ENCODE measurements at places on chromosomes 12 and 14.

GRCh38 chr12:69685810-69686209 is 13.3 kb downstream of the BEST3 start:
- H3K4me3 ChIP-seq: no peak overlapping the region
- DNase-seq: no peak
- H3K4me1 ChIP-seq: peaks cover 9% of the 10 kb centered on the region
- H3K27ac ChIP-seq: no peak overlapping the region
- no peaks in the 10 kb centered on the region for H3K27me3 ChIP-seq

GRCh38 chr12:13882176-13882575 is 99.2 kb downstream of the GRIN2B start:
- H3K36me3 ChIP-seq: no peaks in the 10 kb centered on the region
- no peaks in the 10 kb centered on the region for H3K27me3 ChIP-seq
- no peaks in the 10 kb centered on the region for H3K4me1 ChIP-seq
- no peak overlapping the region for H3K4me3 ChIP-seq

DNA sequence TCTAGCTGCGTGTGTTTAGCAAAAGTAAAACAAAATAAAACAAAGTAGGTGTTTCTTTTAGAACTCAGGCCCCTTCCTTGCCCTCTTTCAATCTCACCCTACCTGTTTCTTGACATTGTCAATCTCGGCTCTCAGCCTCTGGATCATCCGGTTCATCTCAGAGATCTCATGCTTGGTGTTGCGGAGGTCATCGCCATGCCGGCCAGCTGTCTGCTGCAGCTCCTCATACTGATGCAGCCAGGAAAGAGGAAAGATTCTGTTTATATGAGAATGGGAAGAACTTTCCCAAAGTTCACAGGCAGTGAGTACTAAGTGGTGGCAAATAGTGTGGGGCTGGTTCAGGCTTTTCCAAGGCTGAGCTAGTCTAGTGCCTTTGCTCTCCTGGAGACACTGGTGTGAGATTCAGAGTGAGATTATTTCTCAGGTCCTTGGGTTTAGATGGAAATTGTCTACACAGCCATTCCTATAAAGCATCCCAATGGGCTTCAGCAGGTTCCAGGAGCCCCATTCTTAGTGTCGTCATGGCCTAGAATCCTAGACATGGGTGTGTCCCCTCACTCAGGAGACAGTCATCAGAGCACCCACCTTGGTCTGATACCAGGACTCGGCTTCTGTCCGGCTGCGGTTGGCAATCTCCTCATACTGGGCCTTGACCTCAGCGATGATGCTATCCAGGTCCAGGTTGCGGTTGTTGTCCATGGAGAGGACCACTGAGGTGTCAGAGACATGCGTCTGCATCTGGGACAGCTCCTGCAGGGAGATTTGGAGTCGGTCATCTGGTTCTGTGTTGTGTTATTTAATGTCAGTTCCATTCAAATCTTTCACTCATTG is 3.0 kb downstream of the KRT5 start:
- no peak overlapping the region for H3K4me3 ChIP-seq
- no peak for DNase-seq
- H3K27ac ChIP-seq: no peak overlapping the region
- H3K4me1 ChIP-seq: no peaks in the 10 kb centered on the region
- no peaks in the 10 kb centered on the region for H3K27me3 ChIP-seq

DNA sequence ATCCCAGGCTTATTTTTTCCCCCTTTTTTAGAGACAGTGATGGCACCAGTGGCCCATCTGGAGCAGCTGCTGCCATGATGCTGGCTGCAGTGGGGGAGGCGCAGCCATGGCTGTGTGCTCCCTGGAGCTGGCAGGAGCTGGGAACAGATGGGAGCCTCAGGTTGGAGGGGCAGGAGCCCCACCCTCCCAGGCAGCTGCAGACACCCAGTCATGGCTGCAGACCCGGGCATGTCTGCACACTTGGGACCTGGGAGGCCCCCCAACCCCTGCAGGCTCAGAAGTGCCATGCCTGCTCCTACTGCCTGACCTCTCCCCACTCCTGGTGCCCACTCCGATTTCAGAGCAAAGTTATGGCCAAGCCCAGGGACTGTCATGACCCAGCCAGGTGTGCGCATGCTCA is 25.1 kb downstream of the CDKL1 start:
- no peaks in the 10 kb centered on the region for H3K27me3 ChIP-seq
- no peak overlapping the region for H3K27ac ChIP-seq
- no peaks in the 10 kb centered on the region for H3K4me1 ChIP-seq
- H3K36me3 ChIP-seq: no peaks in the 10 kb centered on the region

DNA sequence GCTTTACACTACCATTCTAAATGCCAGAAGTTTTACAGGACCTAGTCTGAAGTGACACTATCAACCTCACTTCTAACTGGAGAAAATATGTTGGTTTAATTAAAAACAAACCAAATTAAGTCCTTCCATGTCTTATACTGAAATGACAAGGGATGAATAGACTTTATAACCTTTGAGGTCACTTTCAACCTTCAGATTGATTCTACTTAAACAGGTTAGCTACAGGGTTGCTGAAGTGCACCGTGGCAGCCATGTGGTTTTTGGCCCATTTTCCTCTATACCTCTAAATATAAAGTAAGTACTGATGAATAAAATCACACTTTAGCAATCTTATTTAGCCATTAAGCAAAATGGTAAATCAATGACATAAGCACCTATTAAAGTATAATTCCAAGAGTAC is 3.9 kb downstream of the SLC38A2 start:
- 0 out of 2 replicates have a peak overlapping the region, but pooled peaks have one; percentile 12 for H3K4me3 ChIP-seq
- DNase-seq: no peak
- peaks cover 2% of the 10 kb centered on the region for H3K4me1 ChIP-seq

- no peaks in the 10 kb centered on the region for H3K27me3 ChIP-seq
- H3K4me3 ChIP-seq: no peak overlapping the region
- no peaks in the 10 kb centered on the region for H3K4me1 ChIP-seq
- no peak for DNase-seq
Observed at GRCh38 chr14:41295734-41296133, 310.9 kb upstream of the LRFN5 start.

DNA sequence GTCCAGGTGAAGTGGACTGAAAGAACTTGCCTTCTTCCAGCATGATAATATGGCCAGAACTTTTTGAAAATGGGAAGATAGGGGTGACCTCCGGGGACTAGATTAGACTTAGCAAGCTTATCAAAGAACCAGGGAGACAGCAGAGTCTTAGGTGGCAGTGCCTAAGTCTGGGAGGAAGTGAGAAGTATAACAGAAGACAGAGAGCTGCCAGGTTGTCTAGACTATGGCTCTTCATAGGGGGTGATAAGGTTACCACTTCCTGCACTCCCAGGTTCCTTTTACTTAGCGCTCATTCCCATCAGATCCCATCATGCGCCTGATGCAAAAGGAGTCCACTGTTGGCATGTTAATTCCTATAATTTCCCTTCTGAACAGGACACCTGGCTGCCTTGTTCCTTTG is 69.9 kb downstream of the PLXNC1 start:
- no peaks in the 10 kb centered on the region for H3K36me3 ChIP-seq
- no peak overlapping the region for H3K4me3 ChIP-seq
- no peaks in the 10 kb centered on the region for H3K27me3 ChIP-seq
- H3K27ac ChIP-seq: no peak overlapping the region
- no peaks in the 10 kb centered on the region for H3K4me1 ChIP-seq

GRCh38 chr14:77133720-77134338 is 7.8 kb downstream of the ZDHHC22 start:
- H3K36me3 ChIP-seq: peaks cover 27% of the 10 kb centered on the region
- H3K27me3 ChIP-seq: no peaks in the 10 kb centered on the region
- no peaks in the 10 kb centered on the region for H3K4me1 ChIP-seq
- peak; percentile 84 for DNase-seq

DNA sequence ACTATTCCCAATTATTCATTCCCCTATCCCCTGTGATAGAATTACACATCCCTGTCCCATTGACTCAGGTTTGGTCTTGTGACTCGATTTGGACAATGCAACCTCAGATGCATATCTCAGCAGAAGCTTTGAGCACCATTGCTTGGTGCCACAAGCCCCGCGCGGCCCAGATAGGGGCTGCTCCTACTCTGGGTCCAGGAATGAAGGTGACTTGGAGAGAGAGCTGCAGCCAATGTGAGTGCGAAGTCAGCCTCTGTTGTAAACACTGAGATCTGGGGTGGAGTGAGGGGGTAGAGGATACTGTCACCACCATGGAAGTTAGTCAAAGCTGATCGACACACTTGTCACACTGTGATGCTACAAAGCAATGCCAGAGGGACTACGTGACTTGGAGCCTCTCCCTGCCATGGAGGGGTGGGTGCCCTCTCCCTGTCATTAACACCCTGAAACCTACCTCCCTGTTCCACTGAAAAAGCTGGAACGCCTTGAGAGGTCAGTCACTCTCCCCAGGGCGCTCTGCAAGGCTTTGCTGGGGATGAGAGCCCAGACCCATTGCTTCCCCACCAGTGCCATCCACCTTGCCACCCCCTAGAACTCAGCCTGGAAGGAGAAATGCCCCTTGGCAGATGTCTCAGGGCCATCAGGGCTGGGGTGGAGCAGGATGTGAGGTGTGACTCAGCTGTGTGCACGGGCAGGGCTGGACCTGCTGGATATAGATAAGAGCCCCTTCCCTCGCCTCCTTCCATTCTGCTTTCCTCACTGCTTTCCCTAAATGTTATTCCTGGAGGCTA is 6.6 kb upstream of the PLEK2 start:
- no peaks in the 10 kb centered on the region for H3K27me3 ChIP-seq
- H3K27ac ChIP-seq: no peak overlapping the region
- no peak overlapping the region for H3K4me3 ChIP-seq
- no peaks in the 10 kb centered on the region for H3K4me1 ChIP-seq

- no peaks in the 10 kb centered on the region for H3K4me1 ChIP-seq
- no peak overlapping the region for H3K4me3 ChIP-seq
- no peak overlapping the region for H3K27ac ChIP-seq
- H3K27me3 ChIP-seq: no peaks in the 10 kb centered on the region
Observed at GRCh38 chr14:37968664-37969240, 239.0 kb upstream of the SSTR1 start.

DNA sequence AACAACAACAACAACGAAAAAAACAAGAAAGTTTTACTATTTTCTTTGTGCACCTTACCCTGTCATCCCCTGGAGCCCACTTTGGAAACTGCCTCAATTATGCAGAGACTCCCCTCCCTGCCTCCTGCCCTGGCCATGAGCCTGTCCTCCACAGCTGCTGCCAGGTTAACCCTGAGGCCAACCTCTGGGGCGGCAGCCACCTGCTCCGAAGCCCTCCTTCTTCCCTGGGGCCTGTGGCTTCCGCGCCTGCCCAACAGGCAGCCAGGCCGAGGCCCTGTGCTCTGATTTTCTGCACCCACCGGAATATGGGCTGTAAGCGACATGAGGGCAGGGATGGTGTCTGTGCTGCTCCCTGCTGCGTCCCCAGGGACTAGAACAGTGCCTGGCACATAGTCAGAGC is 183.0 kb downstream of the CALM1 start:
- H3K27me3 ChIP-seq: no peaks in the 10 kb centered on the region
- no peak for DNase-seq
- H3K4me1 ChIP-seq: peaks cover 5% of the 10 kb centered on the region
- no peaks in the 10 kb centered on the region for H3K36me3 ChIP-seq

DNA sequence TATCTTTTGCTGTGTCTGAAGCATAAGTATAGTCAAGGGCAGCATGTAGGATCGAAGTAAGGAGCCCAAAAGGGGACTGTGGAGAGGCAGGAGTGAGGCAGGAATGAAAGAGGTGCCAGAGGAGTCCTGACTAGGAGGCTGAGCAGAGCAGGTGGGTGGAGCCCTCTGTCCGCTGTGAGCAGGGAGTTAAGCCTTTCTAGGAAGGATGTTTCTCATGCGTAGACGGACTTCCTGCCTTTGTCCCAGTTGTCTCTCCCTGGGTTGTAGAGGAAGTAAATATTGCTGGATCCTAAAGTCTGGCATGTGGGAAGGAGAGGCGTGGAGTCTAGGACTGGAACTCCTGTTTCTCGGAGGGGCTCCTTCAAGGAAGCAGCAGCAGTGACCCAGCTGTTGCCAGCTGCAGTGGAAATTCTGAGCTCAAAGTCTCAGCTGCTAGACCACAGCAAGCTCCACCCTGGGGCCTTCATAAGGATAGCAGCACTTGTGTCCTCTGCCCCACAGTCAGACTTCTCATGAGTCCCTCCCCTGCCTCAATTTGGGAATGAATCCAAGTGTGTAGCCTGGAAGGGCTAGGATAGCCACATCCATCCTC is 44.0 kb downstream of the RBMS2 start:
- no peak overlapping the region for H3K27ac ChIP-seq
- no peak for DNase-seq

DNA sequence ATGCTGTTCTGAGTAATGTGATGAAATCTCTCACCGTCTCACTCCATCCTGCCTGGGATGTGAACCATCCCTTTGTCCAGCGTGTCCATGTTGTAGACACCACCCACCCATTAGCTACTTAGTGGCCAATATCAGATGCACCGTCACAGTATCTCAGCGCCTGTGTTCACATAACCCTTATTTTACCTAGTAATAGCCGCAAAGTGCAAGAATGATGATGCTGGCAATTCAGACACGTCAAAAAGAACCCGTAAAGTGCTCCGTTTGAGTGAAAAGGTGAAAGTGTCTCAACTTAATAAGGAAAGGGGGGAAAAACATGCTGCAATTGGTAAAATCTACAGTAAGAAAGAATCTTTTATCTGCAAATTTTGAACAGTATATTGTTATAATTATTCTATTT is 3.0 kb downstream of the RNASE10 start:
- no peak overlapping the region for H3K4me3 ChIP-seq
- no peaks in the 10 kb centered on the region for H3K27me3 ChIP-seq
- no peak overlapping the region for H3K27ac ChIP-seq

DNA sequence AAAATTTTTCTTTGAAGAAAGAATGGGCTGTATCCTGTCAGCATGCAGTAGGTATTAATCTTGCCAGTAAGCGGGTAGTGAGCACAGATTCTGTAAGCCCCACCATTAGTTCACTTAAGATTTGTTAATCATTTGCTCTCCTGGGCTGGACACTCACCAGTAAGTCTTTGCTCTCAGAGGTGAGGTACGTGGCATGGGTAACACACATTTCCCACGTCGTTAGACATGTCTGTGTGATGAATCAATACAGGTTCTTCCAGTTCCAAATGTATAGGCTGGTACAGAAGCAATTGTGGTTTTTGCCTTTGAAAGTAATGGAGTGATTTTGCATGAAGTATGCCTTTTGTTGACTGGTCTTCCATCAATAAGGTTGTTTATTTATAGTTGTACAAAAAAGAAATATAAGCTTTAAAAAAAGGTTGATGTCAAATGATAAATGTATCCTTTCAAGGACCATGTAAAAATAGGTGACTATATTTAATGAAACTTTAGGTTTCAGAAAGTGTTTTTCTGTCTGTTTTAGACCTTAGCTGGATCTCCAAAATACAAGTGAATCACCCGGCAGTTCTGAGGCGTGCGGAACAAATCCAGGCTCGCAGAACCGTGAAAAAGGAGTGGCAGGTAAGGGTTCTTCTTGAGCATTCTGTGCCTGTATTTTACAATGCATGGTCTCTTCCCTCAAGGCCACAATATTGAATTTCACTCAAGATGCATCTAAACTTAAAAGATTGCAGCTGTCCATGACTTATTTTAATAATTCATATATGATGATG is 45.5 kb downstream of the DERA start:
- H3K36me3 ChIP-seq: no peaks in the 10 kb centered on the region
- H3K27ac ChIP-seq: no peak overlapping the region
- no peaks in the 10 kb centered on the region for H3K27me3 ChIP-seq
- no peak overlapping the region for H3K4me3 ChIP-seq

DNA sequence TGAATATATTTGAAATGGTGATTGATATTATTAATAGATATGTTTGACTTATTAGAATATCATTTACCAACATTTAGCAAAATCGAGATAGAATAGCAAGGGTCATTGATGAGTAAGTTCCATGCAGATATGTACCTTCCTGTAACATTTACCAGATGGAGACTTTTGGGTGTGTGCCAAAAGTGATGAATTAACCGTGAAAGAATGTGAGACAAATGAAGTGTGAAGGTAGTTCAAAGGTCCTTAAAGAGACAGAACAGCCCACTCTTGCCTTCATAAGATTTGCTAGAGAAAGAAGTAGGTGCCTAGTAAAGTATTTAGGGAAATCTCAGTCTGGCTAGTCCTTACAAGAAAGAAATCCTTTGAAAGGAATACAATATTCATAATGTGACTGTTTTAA is 45.5 kb downstream of the FGD4 start:
- no peak overlapping the region for H3K4me3 ChIP-seq
- H3K36me3 ChIP-seq: no peaks in the 10 kb centered on the region
- no peak for DNase-seq
- H3K4me1 ChIP-seq: no peaks in the 10 kb centered on the region
